ENCODE measurements at places on chromosomes 2 and 18.

GRCh38 chr2:157271590-157272203 lies 14.2 kb downstream of the GALNT5 start:
- no peak for DNase-seq

DNA sequence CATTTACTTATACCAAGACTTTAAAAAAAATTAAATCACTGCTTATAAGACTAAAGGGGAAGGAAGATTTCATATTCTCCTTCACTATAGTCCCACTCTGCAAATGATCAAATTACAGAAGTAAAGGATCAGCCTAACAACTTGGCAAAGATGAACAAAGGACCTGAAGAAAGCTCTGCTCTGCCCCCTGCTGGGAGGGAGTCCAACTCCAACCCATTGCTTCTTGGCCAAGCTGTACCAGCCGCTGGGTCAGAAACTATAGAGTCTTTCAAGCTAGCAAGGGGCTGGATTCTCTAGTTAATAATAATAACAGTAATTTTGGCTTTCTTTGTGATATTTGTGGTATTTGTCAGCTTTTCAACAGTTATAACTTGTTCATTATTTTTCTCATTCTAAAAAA lies 927.0 kb upstream of the CRIM1 start:
- peak; percentile 37 for DNase-seq

DNA sequence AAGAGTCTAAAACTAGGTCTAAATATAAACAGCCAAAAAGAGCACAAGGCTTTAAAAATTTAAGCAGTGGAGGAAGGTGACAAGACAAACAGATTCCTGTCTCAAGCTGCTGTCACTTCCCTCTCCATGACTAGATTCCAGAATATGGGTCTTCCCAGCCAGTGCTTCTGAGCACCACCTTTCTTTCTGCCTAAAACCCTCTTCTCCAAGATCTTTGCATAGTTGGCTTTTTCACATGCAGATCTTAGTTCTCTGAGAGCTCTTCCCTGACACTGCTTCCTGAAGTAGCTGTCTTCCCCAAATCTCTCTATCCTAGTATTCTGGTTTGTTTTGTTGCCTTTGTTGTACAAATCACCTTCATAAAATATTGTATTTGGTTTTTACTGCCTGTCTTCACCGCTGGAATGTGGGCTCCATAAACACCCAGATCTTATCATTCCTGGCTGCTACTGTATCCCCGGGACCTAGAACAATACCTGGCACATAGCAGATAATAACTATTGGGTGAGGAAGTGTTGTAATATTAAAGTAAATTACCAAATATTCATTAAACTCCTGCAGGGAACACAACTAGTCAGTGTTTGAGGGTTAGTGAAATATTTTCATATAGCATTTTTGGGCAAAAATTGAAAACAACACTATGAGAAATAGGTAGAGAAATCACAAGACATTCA lies 150.2 kb downstream of the CCDC85A start:
- DNase-seq, result no peak

DNA sequence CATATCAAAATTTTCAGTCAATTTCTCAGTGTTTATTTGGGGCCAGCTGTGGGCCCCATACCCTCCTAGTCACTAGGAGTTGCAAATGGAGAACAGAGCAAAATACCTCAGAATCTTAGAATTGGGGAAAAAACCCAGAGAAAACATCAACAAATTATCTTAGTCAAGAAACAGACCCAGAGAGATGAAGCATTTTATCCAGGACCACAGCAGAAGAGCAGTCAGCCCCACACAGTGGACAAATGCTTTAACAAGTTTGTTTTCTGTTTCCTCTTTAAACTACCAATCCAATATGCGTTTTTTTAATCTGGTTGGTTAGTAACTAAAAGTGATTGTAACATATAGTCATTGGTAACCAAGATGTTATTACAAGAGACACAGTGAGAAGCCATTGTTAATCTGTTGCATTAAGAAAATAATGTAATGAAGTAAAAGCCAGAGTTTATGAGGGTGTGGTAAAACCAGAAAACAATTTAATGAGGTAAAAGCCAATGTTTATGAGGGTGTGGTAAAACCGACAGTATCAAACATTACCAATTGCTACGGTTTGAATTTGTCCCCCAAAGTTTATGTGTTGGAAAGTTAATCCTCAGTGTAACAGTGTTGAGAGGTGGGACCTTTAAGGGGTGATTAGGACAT lies 60.7 kb upstream of the COX7A2L start:
- DNase-seq, result no peak

DNA sequence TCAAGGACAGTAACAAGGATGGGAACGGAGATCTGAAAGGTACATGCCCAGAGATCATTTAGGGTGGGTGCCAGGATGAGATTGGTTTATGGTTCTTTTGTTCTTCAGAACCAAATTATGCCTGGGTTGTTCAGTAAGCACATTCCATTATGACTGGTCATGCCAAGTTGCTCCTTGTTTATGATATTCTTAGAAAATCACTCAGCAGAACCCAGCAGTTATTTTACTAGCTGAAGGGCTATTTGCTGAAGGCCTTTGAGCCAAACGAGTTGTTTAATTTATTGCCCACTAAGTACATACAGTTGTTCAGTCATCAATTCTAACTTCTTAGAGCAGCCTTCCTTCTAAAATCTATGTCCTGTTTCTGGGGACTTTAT lies 635 bp downstream of the SLC3A1 start:
- DNase-seq, result no peak

- no peak for DNase-seq
These were observed 437.7 kb upstream of the HNRNPA3 start for GRCh38 chr2:176774766-176775451.

DNA sequence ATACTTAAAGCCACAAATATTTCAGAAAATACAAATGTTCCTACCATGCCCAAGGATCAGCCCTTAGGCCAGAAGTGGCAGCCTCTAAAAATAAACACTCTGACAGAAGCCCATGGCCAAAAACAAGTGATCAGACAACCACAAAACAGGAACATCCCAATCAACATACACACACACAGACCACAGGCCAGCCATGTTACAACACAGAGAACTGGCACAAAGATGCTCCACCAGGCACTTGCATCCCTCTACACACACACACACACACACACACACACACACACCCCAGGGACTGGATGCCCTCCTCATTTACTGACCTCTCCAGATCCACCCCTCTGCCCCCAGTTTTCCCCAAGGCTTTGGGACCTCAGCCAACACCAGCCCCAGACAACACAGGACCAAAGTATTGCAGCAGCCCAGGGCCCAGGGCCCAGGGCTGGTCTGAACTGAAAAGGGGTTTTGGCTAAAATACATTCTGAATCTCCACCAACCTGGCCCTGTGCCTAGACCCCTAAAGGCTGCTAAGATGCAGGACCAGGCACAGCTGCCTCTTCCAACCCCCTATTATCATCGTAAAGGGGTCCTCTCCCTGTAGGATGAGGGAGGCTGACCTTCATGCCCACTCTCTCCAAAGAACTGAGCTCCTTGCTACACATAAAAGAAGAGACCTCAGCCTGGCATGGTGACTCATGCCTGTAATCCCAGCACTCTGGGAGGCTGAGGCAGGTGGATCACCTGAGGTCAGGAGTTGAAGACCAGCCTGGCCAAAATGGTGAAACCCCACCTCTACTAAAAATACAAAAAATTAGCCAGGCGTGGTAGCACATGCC lies 151.4 kb downstream of the TNS1 start:
- no peak for DNase-seq

DNA sequence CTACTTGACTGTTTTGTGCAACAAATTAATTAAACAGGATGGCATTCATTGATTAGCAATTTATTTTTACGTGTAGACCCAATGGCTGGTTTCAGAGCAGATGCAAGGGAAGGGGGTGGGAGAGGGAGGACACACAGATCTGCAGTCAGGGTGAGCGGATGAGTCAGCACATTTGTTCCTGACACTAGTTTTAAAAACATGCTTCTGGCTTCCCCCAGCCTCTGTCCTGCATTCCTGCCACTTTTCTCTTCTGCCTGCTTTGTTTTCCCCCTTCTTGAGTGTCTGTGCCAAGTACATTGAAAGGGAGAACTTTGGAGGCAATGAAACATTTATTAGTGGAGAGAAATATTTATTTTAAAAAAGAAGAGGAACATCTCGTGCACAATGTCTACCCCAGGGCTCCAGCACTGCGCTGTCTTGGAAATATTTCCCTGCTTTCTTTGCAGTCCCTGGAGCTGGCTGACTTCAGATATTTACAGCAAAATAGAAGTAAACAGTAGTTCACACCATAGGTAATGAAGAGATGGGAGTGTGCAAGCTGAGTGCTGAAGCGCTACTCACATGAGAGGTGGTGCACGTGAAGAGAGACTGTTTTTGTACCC lies 52.2 kb downstream of the NRP2 start:
- DNase-seq, result no peak

DNA sequence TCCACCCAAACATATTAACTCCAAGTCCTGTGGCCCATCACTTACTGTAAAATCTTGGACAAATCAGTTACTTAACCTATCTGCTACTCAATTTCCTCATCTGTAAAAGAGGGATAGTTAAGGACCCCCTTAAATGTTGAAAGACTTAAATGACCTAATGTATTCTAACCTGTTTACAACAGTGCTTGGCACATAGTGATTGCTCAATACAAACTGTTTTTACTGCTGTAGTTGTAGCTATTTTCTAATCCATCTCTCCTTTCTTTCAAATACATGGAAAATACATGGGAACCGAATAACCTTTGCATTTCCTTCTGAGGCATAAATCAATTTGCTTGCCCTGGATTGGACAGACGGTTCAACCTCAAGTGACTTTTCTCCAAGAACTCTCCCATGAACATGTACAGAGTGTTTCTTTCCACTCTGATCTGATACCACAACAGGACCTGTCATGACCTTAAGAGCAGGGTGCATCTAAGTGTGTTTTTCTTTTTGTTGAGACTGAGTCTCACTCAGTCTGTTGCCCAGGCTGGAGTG lies 2.7 kb downstream of the LNPK start:
- no peak for DNase-seq

GRCh38 chr2:202074324-202074723 lies 1.3 kb downstream of the KIAA2012 start:
- no peak for DNase-seq

- DNase-seq, result no peak
These were observed 347.6 kb downstream of the CYRIA start for GRCh38 chr2:16318051-16318450.

DNA sequence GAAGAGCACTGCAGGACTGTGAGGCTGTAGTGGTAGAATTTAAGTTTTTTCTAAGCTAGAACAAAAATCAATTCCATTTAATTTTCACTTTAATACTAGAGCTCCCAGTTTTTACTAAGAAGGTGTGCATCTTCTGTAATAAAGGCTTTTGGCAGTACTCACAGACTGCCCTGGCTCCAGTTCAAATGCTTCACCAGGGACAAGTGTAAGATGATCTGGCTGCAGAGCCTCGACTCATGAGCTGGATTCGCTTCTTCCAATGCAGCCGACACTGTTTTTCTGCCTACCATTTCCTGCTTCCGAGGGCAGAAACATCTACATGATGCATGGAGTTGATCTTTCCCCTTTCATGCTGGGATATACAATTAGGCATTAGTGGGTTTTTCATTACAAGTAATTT lies 87.0 kb downstream of the FARSB start:
- no peak for DNase-seq

DNA sequence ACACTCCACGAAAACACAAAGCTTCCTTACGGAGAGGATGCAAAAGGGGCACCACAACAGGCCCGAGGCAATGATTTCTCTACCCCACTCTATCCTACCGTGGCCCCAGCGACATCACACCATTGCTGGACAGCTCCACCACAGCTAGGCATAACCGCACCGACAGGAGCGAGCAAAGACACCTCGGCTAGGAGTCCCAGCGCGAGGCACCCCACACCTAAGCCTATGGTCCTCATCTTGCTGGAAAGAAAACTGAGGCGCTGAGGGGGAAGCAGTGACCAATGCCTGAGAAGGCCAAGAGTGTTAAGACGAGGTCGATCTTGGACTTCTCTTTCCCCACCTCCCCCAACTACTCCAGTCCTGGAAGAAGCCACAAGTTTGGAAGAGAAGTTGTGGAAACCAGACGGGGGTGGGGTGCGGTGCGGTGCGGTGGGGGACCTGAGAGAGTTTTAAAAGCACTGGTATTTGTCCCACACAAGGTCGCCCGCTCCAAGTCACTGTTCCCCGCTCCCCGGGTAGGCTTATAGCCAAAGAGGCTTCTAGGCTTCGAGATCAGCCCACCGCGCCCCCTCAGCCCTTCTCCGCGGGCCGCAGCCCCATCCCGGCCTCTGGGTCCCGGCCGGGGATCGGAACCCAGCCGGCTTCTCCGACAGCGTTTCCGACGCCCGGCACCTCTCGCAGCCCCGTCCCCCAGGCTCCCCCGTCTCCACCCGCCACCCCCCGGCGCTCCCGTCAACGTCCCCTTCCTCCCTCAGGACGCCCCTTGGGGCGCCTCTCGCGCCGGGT lies 766 bp downstream of the PDE6D start:
- DNase-seq, result no peak

DNA sequence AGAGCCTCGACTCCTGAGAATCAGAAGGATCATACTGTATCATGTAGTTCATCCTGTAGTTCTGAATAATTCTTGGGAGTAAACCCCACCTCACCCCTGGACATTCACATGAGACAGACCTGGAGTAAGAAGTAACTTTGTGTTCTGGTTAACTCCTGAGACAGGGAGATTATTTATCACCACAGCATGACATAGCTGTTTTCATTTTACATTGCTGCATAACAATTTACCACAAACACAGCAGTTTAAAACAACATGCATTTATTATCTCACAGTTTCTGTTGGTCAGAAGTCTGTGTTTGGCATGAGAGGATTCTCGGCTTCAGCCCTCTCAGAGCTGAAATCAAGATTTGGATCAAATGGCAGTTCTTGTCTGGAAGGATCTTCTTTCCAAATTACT lies 855.8 kb upstream of the FANCL start:
- DNase-seq, result no peak

DNA sequence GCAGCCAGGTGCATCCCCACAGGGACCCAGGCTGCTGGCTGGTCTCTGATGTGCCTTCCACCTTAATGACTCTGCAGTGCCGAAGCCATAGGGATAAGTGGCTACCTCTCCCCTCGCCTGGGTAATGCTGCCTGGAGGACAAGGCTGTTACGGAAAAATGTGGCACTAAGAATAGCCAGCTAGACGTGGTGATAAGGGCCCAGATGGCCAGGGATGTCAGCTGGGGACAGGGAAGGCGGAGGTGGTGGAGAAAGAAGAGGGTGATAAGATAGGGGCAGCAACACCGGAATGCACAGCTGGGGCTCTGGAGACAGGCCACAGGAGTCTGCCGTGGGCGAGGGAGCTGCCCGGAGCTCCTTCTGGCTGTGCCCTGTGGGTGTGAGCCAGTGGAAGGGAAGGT lies 170.6 kb downstream of the FHOD3 start:
- no peak for DNase-seq

DNA sequence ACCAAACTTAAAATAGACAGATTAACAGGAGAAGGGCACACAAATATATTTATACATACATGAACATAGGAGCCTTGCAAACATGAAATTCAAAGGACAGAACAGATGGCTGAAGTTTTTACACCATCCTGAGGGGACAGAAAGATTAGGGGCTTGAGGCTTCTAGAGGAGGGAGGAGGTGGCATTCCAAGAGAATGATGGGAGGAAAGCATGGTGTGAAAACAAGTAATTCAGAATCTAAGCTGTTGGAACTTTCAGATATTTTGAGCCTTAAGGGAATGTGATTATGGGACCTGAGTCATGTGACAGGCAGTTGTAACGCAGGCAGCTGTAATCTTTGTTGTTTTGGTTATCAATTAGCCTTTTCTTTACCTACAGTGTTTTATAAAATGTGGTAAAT lies 225.2 kb upstream of the SPOPL start:
- no peak for DNase-seq

GRCh38 chr2:80896576-80896975 lies 592.0 kb upstream of the LRRTM1 start:
- no peak for DNase-seq

GRCh38 chr2:28063492-28063962 lies 173.0 kb downstream of the BABAM2 start:
- DNase-seq, result no peak
